CD4-positive, alpha-beta T cell treated with Interleukin-21 for 1 hour (primary cell): ENCODE measurements at places on chromosomes 1 and 21.

DNA sequence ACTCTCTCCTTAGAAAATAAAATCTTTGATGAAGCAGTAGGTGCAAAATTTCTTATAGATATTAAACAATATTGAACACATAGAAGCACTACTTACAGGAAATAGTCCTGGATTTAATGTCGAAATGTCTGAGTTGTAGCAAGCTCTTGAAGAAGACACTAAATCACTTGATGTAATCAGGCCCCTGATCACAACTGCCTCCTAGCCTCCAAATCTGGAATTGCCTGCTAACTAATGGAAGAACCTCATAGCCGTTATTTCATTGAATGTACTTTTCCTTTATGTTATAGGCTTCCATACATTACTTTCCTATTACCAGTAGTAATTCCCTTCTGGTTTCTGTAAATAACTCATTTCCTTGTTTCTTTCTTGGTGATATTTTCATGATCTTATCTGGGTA, 675.7 kb upstream of the CHRM3 start:
- DNase-seq: no peak

- no peak for DNase-seq
These were observed 11.5 kb upstream of the C1orf53 start for GRCh38 chr1:197890936-197891335.

DNA sequence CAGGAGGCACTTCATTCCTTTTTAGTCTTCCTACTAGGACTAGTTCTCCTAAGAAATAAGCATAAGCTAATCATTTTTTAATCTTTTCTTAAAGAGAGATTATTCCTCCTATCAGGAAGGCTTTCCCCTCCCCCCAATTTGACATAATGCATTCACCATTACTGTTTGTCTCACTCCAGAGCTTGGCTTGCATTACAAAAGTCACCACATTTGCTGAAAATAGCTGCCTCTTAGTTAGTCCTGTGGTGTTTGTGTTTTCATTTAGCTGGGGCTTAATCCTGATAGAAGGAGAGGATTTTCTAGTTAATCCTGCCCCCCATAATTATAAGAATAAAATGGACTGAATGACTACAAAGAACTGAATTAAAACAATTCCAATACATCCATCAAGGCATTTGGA, 307.1 kb upstream of the RRP15 start:
- DNase-seq: no peak

GRCh38 chr1:12153181-12153785, 13.5 kb upstream of the TNFRSF1B start:
- peak; percentile 67 for DNase-seq

- DNase-seq: no peak
These were observed 15.2 kb upstream of the YRDC start for GRCh38 chr1:37822906-37823815.

GRCh38 chr1:198283222-198283621, 126.4 kb downstream of the NEK7 start:
- no peak for DNase-seq

DNA sequence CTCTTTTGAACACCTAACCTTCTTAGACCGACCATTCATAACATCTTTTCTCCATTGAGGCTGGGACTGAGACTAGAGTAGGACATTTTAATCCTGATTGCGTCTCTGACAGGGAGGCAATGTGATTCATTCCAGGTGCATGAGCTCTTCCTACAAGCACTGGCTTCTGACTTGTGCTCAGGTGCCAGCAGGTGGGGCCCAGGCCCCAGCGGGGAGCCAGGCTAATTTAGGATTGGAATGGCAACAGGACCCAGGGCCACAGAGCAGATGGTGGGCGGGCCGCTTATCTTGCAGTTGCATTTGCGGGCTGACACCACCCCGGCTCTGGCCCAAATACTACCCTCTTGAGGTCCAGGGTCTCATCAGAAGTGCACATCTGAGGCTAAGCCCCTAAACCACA, 4.1 kb downstream of the GPA33 start:
- no peak for DNase-seq

DNA sequence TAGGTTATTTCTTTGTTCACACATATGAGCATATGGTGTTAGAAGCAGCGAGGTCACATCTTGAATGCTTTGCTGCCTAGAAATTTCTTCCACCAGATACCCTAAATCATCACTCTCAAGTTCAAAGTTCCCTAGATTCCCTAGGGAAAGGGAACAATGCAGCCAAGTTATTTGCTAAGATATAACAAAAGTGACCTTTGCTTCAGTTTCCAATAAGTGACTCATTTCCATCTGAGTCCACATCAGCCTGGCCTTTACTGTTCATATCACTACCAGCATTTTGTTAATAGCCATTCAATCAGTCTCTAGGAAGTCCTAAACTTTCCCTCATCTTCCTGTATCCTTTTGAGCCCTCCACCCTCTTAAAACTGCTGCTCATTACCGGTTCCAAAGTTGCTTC, 1502.5 kb downstream of the KCNT2 start:
- DNase-seq: no peak

DNA sequence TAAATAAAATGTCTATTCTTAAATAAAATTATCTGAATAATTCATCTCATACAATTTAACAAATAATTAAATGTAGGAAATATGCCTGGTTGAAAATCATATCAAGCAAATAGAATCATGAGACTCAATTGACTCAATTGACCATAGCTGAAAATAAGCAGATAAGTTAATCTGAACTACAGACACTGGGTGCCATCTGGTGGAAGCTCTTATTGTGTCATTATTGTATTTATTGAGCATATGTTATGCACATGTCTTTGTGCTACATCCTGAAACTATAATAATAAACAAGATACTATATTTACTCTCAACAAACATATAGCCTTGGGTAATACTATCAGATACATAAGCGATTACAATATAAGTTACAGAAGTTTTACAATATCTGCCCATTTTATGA, 41.0 kb downstream of the BRINP3 start:
- no peak for DNase-seq

DNA sequence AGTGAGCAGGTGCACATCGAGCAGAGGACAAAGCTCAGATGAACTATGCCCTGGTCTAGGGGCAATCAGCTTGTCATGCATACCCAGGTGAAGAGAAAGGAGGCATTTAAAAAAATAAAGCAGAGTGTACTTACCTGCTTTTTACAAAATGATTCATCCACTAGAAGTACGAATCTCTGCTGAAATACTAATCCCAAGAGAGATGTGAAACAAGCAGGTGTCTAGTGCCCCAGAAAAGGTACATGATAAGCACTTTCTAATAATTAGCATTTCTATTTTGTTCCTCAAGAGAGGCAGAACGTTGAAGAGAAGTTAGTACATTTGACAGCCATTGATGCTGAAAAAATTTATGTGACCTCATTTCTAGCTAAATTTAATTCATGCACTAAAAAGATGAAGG, 31.1 kb downstream of the CHODL start:
- DNase-seq: no peak

DNA sequence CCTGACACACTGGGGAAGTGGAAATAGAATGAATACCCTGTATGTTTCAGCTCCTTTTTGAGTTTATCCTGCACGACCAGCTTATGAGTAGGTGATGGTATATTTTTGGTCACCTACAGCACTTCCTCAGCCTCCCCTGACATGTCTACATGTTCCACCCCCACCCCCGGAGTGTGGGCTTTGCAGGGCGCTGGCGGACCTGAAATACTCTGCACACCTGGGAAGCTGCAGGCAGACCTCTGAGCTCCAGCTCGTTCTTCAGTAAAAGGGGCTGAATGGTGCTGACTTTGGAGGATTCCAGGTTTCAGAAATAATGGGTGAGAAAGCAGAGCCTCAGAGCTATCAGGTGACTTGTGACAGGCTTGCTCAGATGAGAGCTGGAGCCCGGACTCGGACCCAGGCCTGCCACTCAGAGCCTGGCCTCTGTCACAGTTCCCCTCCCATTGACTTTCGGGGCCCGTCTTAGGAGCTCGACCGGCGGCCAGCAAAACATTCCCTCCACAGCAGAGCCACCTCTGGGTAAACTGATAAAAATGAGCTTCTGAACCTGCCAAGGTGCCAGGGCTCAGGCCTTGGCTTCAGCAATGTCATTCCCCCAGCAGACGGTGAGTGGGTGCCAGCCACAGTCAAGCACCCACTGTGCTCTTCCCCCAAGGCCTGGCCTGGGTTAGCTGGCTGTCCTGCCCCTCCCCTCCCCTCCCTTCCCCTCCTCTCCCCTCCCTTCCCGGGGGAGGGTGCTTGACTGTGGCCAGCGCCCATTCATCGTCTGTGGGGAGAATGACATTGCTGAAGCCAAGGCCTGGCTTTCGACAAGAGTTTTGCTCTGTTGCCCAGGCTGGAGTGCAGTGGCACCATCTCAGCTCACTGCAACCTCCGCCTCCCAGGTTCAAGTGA, 30.1 kb downstream of the DOP1B start:
- DNase-seq: no peak
